T-helper 17 cell (primary cell): ENCODE measurements at places on chromosomes 2 and 18. TPM values are rescaled to one million over a fixed set of nuclear protein-coding genes. Genes with fewer than 3 reads are reported as not detected.

DNA sequence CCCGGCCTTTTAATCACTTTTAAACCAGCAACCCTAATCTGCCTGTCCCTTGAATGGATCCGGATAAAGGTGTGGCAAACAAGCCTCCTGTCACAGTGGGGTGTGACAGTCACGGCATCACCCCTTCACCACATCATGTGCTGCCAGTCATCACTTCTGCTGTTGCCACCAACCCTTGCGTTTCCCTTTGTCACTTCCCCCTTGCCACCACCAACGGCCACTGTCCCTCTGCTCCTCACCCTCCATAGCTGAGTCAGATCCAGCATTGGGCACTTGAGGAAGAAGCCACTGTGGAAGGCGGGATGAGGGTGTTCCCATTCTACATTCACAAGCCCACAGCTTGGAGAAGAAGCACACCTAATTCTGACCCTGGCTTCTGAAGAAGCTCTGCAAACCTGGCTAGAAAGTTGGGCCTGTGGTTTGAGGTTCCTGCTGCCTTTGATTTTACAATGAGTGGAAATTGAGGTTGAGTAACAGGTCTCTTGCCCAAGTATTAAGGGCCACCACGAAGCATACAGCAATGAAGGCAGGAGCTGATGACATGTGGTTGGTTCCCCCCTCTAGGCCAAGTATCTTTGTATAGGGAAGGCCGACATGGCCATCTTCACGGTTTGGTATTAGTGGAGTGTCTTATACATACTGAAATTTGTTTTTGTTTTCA, 22.9 kb upstream of the DARS1 start:
- H3K27ac ChIP-seq = peak overlapping the region; percentile 95
- no peak for DNase-seq
- no peaks in the 10 kb centered on the region for H3K27me3 ChIP-seq
- peak overlapping the region; percentile 79 for H3K4me3 ChIP-seq
- H3K36me3 ChIP-seq = peaks cover 3% of the 10 kb centered on the region

- H3K27ac ChIP-seq = no peak overlapping the region
- H3K4me3 ChIP-seq = no peak overlapping the region
- peaks cover 7% of the 10 kb centered on the region for H3K36me3 ChIP-seq
- no peak for DNase-seq
- peaks cover 43% of the 10 kb centered on the region for H3K27me3 ChIP-seq
Observed at GRCh38 chr2:20538308-20539132, 91.6 kb downstream of the RHOB start.

DNA sequence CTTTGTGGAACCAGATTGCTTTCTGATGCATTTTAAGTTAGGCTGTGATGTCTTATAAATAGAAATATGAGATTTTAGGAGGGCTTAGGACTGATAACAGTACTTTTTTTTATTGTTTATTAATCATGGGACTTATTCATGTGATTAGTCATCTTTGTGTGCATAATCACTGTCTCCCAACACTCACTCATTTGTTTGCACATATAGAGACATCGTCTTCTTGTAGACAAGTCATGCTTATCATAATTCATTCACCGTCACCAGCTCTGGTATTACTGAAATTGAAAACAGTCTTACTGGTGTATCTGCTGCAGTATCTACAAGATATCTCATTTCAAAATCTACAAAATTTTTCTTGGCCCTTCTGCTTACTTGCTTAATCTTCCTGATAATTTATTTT, 45.8 kb downstream of the WDR7 start:
- no peak overlapping the region for H3K4me3 ChIP-seq
- no peaks in the 10 kb centered on the region for H3K27me3 ChIP-seq
- no peak overlapping the region for H3K27ac ChIP-seq
- H3K4me1 ChIP-seq = peaks cover 2% of the 10 kb centered on the region

DNA sequence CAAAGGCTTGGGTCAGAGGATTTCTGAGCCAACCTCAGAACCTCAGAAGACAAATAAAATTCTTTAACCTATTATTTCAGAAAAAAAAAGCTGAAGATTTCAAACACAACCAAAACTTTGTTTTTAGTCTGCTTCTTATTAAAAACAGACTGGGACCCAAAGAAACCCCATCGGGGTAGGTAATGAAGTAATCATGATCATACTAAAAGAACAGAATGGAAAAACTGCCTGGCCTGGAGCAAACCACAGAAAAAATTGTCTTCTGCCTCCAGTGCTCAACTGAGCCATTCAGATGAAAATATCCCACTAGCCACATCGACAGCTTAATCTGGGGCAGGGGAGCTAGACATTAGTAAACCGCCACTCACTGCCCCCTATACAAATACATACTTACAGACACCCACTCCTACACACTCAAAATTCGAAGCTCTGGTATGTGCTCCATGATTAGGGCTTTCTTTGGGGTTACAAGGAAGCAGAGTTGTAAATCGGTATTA, 76.5 kb downstream of the SDC1 start:
- H3K36me3 ChIP-seq = no peaks in the 10 kb centered on the region
- no peak overlapping the region for H3K27ac ChIP-seq
- no peak for DNase-seq

GRCh38 chr2:159126432-159127022, 158.1 kb downstream of the TANC1 start:
- H3K4me3 ChIP-seq = no peak overlapping the region
- no peak overlapping the region for H3K27ac ChIP-seq
- H3K36me3 ChIP-seq = no peaks in the 10 kb centered on the region
- no peak for DNase-seq

GRCh38 chr18:50030146-50030545, 164.8 kb downstream of the MYO5B start:
- H3K27me3 ChIP-seq = peaks cover 68% of the 10 kb centered on the region
- no peaks in the 10 kb centered on the region for H3K4me1 ChIP-seq
- no peak for DNase-seq
- H3K4me3 ChIP-seq = no peak overlapping the region
- H3K36me3 ChIP-seq = peaks cover 3% of the 10 kb centered on the region

DNA sequence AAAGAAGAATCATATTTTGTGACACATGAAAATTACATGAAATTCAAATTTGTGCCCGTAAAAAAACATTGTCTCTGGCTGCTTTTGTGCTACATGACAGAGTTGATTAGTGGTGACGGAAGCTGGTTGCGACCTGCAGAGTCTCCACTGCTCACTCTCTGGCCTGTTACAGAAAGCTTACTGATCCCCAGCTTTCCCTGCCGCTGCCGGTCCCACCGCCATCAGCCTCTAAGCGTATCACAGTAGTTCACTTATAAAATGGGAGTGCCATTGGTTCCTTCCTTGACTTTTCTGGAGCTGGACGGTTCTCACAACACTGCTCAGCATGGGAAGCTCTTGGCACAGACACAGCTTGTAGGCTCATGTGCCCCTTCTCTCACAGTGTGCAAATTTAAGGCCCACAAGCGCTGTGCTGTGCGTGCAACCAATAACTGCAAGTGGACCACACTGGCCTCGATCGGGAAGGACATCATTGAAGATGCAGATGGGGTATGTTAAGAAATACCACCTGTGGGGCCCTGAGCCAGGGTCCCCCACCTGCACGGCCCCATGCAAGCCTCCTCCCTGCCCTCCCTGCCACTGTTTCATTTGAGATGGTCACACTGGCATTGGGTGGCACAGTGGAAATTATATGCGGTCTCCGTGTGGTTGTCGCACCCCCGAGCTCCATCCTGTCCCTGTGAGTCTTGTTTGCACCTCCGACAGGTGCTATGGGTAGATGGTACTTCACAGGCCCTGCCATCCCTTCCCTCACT, 81.3 kb downstream of the DGKD start:
- H3K27me3 ChIP-seq = no peaks in the 10 kb centered on the region
- peak overlapping the region; percentile 60 for H3K27ac ChIP-seq
- DNase-seq = no peak
- peaks cover 10% of the 10 kb centered on the region for H3K36me3 ChIP-seq
- peaks cover 12% of the 10 kb centered on the region for H3K4me1 ChIP-seq

GRCh38 chr2:218024871-218025270, 22.1 kb upstream of the TNS1 start:
- H3K36me3 ChIP-seq = no peaks in the 10 kb centered on the region
- H3K4me1 ChIP-seq = peaks cover 2% of the 10 kb centered on the region
- H3K4me3 ChIP-seq = no peak overlapping the region

GRCh38 chr2:225017713-225018112, 24.6 kb downstream of the DOCK10 start:
- peaks cover 6% of the 10 kb centered on the region for H3K36me3 ChIP-seq
- no peak overlapping the region for H3K4me3 ChIP-seq
- H3K4me1 ChIP-seq = peaks cover 46% of the 10 kb centered on the region
- H3K27ac ChIP-seq = peak overlapping the region; percentile 72
- no peak for DNase-seq

- peak within 1 kb of the TSS; percentile 92 for H3K4me3 ChIP-seq
- peaks cover 22% of the 10 kb centered on the region for H3K4me1 ChIP-seq
- peak within 1 kb of the TSS; percentile 86 for H3K27ac ChIP-seq
Observed at GRCh38 chr2:70553584-70554337, at the start of gene TGFA. Gene TGFA, minus strand, starts transcription at chr2:70553826. Its CDS starts 59 bp downstream, at chr2:70553767.

DNA sequence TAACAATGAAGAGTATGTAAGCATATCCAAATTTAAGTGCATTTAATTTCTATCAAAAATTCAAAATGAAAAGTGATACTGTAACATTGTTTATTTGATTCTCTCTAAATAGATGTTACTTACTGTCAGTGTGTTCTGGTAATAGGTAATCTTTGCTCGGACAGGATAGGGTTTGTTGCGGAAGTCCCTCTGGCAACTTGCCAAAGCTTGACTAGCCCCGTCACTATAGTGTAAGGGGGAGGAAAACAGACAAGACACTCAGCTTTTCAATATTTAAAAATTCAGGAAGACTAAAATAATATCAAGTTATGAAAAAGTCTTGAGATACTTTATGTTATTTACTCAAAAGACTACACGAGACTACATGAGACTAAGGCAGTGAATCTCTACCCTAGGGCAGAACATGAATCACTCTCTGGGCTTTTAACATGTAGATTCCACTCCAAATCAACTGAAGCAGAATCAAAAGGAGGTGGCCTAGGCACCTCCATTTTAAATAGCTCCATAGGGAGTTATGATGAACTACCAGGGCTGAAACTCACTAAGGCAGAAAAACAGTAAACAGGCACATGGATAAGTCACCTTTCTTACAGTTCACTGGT, 5.9 kb downstream of the LMAN1 start:
- no peak for DNase-seq
- H3K27me3 ChIP-seq = no peaks in the 10 kb centered on the region
- H3K4me3 ChIP-seq = no peak overlapping the region
- H3K4me1 ChIP-seq = peaks cover 23% of the 10 kb centered on the region
- peak overlapping the region; percentile 37 for H3K27ac ChIP-seq
- H3K36me3 ChIP-seq = peaks cover 14% of the 10 kb centered on the region

GRCh38 chr2:73301636-73302035, 8.3 kb upstream of the EGR4 start:
- peaks cover 5% of the 10 kb centered on the region for H3K4me1 ChIP-seq
- no peak overlapping the region for H3K27ac ChIP-seq
- H3K4me3 ChIP-seq = no peak overlapping the region
- H3K27me3 ChIP-seq = peaks cover 61% of the 10 kb centered on the region
- DNase-seq = no peak
- no peaks in the 10 kb centered on the region for H3K36me3 ChIP-seq

- no peaks in the 10 kb centered on the region for H3K27me3 ChIP-seq
- no peaks in the 10 kb centered on the region for H3K4me1 ChIP-seq
- H3K27ac ChIP-seq = no peak overlapping the region
- DNase-seq = no peak
- no peak overlapping the region for H3K4me3 ChIP-seq
Observed at GRCh38 chr2:40204268-40204667, 247.6 kb downstream of the SLC8A1 start.

DNA sequence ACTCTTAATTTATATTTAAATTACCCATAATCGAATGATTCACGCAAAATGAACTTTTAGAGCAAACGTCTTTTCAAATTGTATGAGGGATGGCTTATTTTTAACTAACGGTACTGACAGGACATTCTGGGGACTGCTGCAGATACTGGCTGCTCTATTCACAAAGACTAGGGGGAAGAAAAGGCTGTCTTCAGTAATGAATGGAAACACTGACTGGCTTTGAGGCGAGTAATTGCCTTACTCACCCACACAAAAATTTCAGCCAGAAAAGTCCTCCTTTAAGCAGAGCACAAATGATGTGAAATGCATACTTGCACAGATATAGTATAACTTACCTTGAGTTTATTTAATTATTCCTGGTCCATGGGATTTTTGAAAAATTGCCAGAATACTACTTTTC, 852.6 kb downstream of the DPP10 start:
- no peaks in the 10 kb centered on the region for H3K27me3 ChIP-seq
- H3K4me1 ChIP-seq = no peaks in the 10 kb centered on the region

GRCh38 chr18:59220784-59221765, 1.1 kb downstream of the GRP start:
- H3K27me3 ChIP-seq = peaks cover 87% of the 10 kb centered on the region
- H3K27ac ChIP-seq = peak overlapping the region; percentile 62
- peaks cover 7% of the 10 kb centered on the region for H3K4me1 ChIP-seq
- peak overlapping the region; percentile 42 for H3K4me3 ChIP-seq
- peaks cover 10% of the 10 kb centered on the region for H3K36me3 ChIP-seq

DNA sequence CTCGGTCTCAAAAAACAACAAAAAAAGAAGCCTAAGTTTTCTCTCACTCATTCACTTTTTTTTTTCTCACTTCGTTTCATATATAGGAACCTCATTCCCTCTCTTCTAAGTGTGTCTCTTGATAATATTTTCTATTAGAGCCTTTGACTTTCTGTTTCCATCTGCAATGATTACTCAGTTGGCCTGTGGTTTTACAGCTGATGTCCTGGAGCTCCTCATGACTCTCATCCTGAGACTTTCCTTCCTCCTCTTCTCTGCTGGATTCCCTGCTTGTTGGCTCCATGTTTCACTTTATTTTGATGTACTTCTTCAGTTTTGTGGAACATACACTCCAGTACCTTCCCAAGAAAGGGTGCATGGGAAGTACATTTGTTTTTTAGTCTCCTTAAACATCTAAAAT, 154.2 kb upstream of the GATA6 start:
- H3K27me3 ChIP-seq = no peaks in the 10 kb centered on the region
- no peak for DNase-seq
- H3K4me1 ChIP-seq = no peaks in the 10 kb centered on the region
- no peak overlapping the region for H3K4me3 ChIP-seq
- no peak overlapping the region for H3K27ac ChIP-seq
- peaks cover 2% of the 10 kb centered on the region for H3K36me3 ChIP-seq

DNA sequence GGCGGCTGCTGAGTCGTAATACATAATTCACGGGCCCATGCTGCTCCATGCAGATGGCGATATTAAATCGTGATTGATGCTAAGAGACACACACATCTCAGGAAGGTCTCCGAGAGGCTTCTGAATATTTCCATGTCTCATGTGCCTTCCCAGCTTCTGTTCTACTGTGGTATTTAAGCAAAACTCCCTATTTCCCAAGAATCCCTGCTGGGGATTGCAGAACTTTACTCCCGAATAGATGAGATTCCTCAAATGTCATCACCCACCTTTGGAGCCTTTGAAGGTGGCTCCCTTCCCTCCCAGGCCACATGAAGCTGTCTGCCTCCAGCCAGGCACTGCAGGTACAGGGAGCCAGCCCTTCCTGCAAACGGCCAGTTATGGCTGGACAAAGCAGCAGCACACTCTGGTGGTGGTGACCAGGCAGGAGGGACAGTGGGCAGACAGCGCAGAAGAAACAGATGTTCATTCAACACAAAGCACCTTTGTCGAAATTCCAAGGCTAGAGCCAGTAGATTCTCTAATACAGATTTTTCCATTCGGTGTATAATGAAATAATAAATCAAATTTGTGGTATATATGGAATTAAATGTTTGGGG, 14.1 kb downstream of the NRP2 start:
- no peak overlapping the region for H3K27ac ChIP-seq
- DNase-seq = no peak
- H3K36me3 ChIP-seq = no peaks in the 10 kb centered on the region

GRCh38 chr2:26076001-26076587, 42.2 kb downstream of the RAB10 start:
- H3K4me1 ChIP-seq = peaks cover 25% of the 10 kb centered on the region
- peaks cover 6% of the 10 kb centered on the region for H3K36me3 ChIP-seq
- peak overlapping the region; percentile 21 for H3K4me3 ChIP-seq
- H3K27me3 ChIP-seq = no peaks in the 10 kb centered on the region

The PARD3B gene
- 1.5 TPM for total RNA-seq

The REG1A gene
- not detected for total RNA-seq

The ARID5A gene
- total RNA-seq = 139 TPM

The TWIST2 gene
- not detected for total RNA-seq

The MATN3 gene
- not detected for total RNA-seq

The RAMP1 gene
- not detected for total RNA-seq

The RRM2 gene
- total RNA-seq = 0.32 TPM
